ENCODE measurements at places on chromosomes 2 and 18.

DNA sequence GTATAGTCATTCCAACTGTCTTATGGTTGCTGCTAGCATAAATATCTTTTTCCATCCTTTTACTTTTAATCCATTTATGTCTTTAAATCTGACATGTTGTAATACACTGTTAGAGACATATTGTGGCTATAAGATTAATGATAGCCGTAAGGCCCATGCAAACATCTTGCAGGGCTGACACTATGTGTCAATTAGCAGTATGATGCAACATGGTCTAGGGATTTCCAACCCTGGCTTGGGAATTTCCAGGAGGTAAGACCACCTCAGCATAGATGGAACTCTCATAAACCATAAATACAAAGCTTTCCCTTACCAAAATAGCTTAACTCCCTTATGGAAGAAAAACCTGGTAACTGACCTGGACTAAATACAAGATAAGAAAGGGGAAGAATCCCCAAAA lies 16.5 kb downstream of the SCLY start:
- DNase-seq: peak; percentile 33

DNA sequence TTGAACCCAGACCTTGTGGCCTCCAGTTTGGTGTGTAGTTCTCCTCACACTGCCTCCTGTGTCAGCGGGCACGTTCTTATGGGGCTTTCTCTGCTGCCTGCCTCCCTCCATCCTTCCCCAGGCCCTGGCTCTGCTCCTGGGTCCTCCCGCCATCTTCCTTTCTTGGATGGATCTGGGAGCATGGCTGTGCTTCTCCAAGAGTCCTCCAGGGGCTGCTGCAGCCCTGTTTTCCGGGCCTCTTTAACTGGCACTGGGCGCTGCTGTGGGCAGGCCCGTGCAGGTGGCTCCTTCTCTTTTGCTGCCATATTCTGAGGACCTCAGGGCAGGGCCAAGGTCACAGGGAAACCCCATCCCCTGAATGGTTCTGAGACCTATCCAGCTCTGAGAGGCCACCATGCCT lies 17.8 kb downstream of the THNSL2 start:
- no peak for DNase-seq

DNA sequence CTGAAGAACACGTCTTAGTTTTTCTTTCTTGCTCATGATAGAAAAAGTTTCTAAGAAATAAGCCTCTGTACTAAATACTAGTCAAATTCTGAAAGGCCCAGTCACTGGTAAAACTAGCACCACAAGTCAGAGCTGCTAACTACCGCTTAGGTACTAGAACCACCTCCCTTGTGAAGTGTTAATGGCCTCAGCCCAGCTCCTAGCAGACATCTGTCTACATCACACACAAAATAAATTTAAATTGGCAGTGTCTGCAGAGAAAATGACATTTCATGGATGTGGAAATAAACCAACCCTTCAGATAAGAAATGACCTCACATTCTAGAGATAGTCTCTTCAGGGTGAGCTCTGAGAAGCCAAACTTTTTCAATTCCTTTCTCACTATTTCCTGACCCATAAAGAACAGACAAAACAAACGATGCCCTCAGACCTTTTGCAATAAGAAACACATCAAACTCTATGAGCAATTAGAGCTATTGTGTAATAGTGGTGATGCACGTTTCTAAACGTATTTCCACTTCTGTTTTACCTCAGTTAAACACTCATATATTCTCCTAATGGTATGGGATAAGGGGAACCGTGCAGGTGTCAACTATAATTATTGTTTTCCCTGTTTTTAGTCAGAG lies 70.3 kb upstream of the DSG1 start:
- DNase-seq: no peak

DNA sequence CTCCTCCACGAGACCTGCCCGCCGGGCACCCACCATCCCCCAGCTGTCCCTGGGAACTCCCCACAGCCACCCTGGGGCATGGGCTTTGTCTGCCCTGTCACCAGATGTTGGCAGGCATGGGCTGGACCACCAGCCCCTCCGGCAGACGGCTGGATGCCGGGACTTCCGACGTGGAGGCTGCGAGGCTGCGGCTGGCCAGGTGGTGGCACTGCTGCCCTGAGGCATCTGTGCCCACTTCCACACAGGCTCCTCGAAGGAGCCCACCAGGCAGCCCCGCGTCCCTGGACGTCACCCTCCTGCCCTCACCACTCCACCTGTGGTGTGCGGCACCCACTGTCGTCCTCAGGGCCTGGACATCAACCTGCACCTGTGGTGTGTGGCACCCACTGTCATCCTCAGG lies 319.9 kb upstream of the SALL3 start:
- no peak for DNase-seq

DNA sequence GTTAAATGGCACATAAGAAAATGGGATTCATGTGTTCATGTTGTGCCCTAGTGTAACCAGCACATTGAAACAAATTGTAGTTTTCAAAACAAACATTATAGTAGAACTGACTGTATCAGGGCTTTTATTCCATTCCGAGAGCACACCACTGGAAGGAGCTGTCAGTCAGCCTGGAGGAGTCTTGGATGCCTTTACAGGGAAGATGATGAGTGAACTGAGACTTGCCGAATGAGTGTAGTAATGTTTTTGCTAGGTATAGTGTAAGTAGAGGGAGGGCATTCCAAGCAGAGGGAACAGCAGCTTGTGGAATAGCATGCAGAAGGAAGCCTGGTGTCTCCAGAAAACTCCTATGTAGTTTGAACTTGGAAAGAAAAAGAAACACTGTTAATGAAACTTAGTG lies 183.5 kb downstream of the MCFD2 start:
- no peak for DNase-seq

DNA sequence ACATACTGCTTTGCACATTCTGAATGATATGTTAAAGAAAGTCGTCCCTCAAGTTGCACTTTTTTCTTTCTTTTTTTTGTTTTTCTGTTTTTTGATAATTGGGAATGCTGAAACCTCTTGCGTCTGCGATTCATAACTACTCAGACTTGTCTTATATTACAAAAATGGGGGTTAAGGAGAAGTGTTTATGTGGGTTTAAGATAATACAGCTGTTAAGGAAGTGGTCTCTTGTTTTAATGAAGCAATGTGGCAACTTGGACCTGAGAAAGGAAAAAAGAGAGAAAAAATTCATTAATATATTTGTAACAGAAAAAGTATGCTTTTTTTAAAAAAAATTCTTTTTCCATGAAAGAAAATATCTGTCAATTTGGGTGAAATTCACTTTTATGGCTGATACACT lies 268.5 kb upstream of the CCDC68 start:
- no peak for DNase-seq

Measured in fibroblast of skin of scalp (primary cell).